ENCODE measurements at places on chromosomes 11 and 22. TPM values are rescaled to one million over a fixed set of nuclear protein-coding genes. Genes with fewer than 3 reads are reported as not detected.

DNA sequence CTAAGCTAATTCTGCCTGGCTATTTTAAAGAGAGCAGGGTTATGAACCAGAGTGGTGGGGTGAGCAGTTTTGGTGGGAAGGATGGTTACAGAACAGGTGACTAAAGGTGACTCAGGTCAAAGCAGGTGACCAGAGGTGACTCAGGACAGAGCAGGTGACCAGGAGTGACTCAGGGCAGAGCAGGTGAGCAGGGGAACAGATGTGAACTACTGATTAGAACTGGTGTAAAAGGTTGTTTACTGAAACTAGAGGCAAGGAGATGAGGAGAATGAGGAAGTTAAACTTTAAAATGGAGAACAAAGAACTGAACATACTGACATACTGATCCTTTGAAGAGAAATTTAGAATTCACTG is 15.4 kb upstream of the HYLS1 start:
- ATAC-seq, result no peak

KCNQ1 gene
- total RNA-seq, result 1.6 TPM

DNA sequence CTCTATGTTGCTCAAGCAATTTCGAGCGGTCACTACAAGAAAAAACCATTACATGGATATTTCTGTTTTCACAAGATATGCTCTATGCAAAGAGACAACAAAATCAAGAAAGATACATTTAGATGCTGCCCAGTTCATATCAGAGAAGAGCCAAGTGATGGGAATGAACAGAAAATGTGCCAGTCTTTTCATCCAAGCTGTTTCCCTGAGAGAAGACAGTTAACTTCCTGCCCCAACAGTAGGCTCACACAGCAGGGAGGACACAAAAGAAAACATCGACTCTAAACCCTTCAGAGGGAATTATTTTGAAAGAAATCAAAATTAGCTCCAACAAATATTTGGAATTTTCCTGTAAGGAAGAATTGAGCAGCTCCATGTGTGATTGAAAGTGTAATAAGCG is 11.6 kb downstream of the JAML start:
- ATAC-seq, result no peak

- ATAC-seq, result no peak
Observed at GRCh38 chr11:93652161-93652597, 9.3 kb upstream of the CEP295 start.

ANGPTL5 gene
- total RNA-seq, result not detected

- ATAC-seq, result peak; percentile 17
Observed at GRCh38 chr11:27571154-27571810, 64.7 kb upstream of the LIN7C start.

DNA sequence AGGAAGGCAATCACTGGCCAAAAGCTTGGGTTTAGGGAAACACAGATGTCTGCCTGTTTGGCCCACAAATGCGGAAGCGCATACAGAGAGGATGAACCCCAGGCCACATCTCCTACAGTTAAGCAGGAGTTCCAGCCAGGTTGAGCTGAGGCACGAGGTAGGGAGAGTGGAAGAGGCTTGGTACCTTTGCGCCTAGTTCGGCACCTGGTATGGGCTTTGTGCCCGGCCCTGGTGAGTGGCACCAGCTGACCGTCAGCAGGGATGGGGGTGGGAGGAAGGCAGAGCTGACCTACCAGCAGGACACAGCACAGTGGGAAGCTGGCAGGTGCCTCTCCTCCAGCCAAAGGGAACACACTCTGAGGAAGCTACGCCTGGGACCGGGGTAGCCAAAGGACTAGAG is 57.6 kb downstream of the KCNC1 start:
- ATAC-seq, result no peak

SCGB1A1 gene
- total RNA-seq, result 0.48 TPM

GRCh38 chr22:49566141-49566541 is 261.5 kb downstream of the BRD1 start:
- no peak for ATAC-seq

MICAL2 gene
- 15.5 TPM for total RNA-seq

DNA sequence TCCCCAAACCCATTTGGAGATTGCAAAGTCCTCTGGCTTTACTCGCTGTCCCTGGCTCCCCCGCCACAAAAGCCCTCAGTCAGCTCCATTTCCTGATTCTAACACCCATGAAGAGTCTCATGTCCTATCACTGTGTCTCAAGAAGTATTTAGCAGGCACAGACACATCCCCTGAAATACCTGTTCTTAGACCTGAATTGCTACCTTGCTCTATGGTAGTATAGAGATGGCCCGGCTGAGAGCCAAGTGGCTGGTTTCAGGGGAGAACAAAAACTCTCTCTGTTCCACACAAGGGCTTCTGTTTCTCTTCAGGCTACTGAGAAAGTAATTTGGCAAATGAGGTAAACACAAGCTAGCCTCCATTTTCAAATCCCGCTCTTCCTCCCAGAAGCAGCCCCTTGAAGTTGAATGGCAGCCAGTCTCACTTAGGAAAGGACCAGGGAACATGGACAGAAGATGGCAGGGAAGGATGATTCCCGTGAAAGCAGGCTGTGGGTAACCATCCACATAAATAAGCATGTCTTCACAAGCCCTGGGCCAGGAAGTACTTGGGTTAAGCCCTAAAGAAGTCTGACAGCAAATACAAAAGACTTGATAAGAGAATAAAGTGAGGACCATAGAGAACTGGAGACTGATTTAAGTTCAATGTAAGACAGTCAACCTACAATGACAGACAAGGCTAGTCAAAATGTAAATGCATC is 137.8 kb downstream of the C11orf58 start:
- peak; percentile 96 for ATAC-seq

DNA sequence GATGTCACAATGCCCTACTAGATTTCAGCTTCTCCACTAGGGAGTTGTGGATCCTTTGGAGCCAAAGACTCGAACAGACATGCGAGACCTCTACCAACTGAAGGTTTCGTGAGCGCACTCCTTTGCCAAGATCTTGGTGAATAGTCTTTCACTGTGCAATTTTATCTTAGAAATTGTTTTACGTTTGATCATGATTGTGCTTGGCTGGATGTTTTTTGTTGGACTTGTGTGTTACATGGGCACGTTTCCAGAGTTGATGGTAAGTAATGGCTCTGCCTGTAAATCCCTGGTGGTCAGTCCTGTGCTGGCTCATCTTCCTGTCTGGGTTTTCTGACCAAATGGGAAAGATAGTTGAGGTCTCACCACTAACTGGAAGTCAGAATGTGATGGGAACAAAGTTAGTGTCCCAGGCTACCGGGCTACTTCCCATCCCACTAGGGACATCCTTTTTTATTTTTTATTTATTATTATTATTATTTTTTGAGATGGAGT is at the start of gene MISFA:
TSS of gene MISFA (plus strand) at position 51 of the 492 bp plus-strand sequence. CDS start at position 191, 140 bp downstream.
- no peak for ATAC-seq

DNA sequence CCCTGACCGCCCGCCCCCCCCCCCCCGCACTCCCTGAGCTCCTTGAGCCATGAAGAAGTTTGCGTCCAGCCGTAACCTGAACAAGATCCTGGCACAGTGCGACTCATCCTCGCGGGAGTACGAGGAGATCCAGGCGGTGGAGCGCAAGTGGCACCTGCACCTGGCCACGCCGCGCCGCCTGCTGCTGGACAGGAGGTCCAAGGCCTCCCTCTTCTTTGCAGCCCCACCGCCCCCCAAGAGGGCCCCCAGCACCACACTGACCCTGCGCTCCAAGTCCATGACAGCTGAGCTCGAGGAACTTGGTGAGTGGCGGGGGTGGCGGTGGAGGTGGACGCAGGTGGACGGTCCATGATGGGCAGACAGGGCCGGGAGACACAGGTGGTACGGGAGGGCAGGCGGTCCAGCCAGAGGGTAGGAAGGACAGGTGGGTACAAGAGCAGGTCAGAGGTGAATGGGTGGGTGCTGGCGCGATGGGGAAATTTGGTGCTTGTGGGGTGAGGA is 32.1 kb upstream of the ACR start:
- no peak for ATAC-seq

DNA sequence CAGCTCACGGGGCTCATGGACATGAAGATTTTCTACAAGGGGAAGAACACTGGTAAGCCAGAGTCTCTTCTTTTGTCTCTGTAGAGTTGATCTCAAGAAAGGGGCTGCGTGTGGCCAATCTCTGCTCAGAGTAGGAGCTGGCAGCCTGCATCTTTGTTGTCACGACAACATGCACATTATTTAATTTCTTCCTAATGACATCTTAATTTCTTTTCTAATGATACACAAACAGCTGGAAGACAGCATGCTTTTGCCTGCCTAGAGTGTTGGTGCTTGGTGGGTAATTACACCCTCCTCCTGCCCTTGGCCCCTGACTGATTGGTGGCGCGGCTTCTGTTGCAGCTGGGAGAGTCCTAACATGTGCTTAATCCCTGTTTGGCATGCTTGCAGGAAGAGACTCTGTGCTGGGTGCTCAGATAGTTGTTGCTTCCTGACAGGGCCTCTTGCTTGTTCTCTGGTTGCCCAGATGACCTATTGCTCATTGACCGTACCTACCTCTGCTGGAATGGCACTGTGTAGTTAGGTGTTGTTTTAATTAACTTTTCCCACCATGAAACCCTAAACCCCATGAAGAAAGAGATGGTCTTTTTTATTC is 106.9 kb upstream of the SORL1-AS1 start:
- no peak for ATAC-seq

ARHGAP20 gene
- total RNA-seq, result 2.6 TPM

DNA sequence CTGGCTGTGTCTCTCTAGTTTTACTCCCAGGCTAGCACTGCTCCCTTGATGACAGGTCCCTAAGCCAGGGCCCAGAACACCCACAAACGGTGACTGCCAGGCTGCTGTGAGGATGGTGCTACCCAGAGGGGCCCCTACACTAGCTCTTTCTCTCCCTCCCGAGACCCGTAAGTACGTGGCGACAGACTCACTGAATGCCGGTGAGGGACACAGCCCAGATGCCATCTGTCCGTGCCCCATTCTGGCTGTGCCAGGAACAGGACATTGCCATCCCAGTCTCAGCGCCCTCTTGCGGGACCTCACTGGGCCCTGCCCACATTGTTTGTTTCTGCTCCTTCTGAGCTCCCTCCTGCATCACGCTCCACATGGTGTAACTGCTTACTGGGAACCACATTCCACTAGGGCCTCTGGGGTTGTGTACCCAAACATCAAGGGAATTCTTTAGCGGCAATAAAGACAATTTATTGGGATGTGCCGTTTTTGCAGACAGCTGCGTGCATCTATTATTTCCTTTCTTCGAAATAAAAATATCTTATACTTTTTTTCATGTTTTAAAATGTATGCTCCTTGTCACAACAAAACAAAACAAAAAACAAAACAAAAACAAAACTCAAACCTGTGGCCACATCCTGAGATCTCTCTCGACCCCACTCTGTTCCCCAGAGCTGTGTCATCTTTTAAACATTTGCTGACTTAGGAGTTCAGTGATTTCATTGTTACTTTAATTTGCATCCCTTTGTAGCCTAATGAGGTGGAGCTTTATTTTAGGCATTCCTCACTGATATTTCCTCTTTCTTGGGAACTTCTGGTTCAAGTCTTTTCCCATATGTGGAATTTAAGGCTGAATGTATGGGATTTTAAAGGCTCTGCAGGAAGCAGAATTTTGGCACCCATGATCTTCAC is 4.4 kb upstream of the TPCN2 start:
- peak; percentile 47 for ATAC-seq

DNA sequence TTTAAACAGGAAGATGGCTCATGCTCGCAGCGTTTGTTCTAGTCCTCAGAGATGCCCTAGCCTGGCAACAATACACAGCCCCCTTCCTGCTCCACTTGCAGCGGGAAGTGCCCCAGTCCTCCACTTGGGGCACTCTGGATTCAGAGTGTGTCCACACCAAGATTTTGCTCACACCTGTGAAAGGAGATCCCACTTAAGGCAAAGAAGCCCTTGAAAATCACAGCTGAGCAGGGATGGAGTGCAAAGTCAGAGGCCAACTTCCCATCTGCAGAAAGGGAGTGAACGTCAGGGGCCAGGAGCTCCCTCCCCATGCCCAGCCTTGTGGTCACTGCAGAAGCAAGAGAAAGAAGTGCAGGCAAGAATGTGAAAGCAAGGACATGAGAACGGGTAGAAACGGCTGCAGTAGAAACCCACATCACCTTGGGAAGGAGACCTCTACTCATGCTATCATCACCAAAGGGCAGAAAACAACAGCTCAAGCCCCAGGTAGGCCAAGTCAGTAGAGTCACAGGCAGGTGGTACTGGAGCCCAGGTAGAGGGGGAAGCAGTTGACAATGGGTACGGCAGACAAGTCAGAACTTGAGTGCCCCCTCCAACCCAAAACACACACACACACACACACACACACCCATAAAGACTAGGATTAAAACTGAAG is 157.4 kb downstream of the BUD13 start:
- ATAC-seq, result no peak

- ATAC-seq, result no peak
Observed at GRCh38 chr11:17604915-17605233, 57.8 kb downstream of the OTOG start.

DNA sequence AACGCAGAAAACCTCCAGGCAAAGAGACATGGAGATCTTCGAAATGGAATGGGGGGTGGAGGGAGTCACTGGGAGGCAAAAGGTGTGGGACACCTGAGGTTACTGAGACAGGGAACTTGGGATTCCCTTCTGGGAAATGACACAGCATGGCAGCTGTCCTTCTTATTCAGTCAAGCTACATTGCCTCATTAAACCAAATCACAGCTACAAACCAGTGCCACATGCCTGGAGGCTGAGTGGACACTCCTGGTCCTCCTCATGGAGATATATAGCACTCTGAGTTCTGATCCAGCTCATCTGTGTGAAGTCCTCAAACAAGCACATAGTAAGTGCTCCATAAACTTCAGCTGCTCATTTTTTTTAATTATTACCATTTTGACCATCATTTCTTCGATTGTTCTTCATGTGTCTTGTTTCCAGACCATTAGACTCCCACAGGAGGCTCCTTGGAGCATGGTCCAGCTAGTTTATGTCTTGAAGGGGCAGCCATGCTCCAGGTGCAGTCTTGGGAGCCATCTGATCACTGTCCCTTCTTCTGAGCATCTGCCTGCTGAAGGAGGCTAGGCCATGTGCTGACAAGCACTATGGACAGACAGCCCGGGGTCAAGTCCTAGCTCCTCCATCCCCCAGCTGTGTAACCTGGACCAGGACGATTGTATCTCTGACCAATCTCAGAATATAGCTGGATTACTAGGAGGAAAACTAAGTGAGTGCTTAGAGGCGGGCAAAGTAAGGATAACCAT is 9.7 kb upstream of the FXYD2 start:
- ATAC-seq, result no peak

DNA sequence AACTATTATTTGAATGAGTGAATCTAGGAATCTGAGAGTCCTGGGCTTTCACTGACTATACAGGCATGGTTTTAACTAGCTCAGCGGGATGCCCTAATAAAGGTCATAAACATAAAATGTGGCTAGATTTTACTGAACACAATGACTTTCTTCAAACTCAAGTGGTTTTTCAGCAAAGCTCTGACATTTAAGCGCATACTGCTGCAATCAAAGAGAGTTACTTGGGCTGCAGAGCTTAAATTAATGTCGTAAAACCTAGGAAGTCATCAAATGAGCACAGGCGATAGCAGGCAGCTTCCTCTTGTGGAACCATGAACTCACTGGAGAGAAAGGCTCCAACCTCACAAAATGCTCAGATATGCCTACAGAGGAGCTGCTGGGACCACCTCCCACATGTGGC is 6.7 kb downstream of the CSNK2A3 start:
- ATAC-seq, result no peak

TST gene
- 83.2 TPM for total RNA-seq
